ENCODE measurements at places on chromosomes 12 and 14.

- no peak for DNase-seq
Observed at GRCh38 chr12:96409731-96410130, 9.5 kb upstream of the CDK17 start.

DNA sequence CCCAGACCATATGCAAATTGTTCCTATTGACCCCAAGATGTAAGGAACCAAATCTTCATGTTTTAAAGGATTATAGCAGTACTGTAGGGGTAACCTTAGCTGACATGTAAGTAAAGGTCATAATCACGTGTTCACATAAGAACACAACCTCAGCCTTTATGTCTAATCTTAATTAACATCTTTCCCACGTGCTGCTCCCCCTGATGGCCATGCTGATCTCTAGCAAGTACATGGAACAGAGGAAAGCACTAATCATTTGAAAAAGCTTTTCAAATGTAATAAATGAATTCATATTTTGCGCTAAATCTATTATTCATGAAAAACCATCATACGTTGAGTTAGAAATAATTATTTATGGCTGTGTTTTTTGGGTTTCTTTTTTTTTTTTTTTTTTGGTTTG, 30.5 kb upstream of the ITPR2 start:
- no peak for DNase-seq

GRCh38 chr12:86052921-86053320, 178.8 kb downstream of the NTS start:
- DNase-seq: no peak

DNA sequence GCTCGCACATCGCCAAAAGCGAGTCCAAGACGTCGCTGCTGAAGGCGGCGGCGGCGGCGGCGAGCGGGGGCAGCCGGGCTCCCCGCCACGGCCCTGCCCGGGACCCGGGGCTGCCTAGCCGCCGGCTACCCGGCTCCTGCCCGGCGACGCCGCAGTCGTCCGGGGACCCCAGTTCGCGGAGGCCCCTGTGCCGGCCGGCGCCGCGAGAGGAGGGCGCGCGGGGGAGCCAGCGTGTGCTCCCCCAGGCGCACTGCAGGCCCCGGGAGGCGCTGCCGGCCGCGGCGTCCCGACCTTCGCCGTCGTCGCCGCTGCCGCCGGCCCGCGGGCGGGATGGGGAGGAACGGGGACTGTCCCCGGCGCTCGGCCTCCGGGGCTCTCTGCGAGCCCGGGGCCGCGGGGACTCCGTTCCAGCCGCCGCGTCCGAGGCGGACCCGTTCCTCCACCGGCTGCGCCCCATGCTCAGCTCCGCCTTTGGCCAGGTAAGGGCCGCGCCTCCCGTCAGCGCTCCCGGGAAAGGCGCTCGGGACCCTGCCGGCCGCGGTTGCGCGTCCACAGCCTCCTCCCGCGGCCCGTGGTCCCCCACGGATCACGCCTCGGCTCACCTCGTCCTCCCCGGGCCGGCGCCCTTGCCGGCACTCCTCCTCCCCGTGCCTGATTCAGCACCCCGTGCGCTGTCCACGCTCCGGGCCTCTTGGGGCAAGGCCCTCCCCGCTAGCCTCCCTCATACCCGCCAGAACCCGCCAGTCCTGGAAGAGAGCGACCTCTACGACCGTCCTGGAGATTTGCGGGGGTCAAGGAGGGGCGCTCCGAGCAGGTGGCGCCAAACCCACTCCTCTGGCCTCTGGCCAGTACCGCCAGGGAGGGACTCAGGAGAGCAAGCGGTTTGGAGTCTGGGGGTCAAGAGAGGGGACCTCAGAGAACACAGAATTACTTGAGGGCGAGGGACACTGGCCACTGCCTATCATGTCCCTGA, 721 bp downstream of the CABP1 start:
- DNase-seq: peak; percentile 78

GRCh38 chr14:54503486-54503885, 6.2 kb upstream of the CGRRF1 start:
- peak; percentile 30 for DNase-seq

GRCh38 chr14:104595116-104595675, 9.4 kb downstream of the TMEM179 start:
- DNase-seq: no peak

- DNase-seq: no peak
Observed at GRCh38 chr14:24816929-24817211, 182.9 kb upstream of the GZMB start.

DNA sequence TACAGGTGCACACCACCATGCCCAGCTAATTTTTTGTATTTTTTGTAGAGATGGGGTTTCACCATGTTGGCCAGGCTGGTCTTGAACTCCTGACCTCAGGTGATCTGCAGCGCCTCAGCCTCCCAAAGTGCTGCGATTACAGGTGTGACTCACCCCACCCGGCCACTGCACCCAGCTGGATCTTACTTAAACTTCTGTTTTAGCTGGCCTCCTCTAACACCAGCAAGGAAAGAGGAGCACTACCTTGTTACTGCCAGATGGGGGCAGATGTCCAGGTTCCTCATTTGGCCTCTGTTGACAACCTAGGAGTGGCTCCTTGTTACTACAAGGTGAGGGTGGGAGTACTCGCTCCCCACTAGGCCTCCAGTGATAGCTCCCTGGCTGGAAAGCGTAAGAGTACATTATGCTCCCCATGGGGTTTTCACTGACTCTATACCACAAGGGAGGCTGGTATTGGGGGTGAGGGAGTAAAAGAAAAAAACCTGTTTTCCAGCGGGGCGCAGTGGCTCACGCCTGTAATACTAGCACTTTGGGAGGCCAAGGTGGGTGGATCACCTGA, 13.2 kb upstream of the ARF6 start:
- DNase-seq: peak; percentile 39

DNA sequence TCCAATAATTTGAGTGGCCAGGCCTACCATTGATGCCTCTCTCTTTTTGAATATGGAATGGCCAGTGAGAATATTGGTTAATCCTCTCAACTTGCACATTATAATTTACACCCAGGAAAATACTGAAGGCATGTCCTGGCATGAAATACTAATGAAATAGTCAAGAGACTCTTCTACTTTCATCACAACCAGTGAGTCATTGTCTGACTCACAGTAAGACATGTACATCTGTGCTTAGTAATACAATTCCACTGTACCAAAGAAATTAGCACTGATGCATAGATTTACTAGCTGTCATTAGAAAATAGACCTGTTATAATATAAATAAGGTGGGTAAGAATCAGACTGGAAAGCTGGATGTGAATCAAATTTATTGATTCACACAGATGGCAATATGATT, 31.6 kb downstream of the KCNC2 start:
- DNase-seq: peak; percentile 38

DNA sequence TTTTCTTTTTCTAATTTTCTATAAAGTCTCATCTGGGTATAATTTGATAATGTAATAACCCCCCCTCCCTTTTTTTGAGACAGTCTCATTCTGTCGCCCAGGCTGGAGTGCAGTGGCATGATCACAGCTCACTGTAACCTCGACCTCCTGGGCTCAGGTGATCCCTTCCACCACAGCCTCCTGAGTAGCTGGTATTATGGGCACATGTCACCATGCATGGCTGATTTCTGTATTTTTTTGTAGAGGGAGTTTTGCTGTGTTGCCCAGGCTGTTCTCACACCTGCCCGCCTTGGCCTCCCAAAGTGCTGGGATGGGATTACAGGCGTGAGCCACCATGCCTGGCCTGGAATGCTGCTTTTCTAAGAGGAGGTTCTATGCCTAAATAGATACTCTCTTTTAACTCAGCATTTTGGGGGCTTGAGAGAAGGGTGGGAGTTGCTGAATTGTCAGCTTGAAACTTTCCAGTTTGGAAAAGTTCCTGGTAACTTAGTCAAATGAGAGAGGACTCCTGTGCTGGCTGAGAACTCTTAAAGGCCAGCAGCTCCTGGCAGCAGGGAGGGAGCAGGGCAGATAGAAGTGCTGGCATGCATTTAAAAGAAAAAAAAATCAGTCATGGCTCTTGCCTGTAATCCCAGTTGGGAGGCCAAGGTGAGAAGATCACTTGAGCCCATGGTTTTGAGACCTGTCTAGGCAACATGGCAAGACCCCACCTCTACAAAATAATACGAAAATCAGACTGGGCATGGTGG, 13.0 kb downstream of the NUDT4 start:
- no peak for DNase-seq

DNA sequence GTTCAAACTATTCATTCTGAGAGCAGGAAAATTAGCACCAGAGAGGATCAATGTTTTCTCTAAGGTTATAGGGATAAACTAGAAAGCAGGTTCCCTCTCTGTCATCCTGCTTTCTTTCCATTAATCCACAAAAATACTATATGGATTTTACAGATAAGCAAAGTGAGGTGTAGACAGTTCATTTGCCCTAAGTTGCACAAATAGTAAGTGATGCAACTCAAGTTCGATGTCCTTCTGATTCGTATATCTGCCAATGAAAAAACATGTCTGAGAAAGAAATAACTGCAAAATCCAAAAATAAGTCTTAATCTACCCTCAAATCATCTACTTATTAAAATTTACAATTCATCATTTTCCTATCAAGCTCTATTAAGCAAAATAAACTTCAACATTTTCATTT, 254.6 kb upstream of the USP15 start:
- no peak for DNase-seq

- DNase-seq: no peak
Observed at GRCh38 chr12:107094183-107094448, 767 bp upstream of the CRY1 start.

GRCh38 chr14:54867011-54867410, 35.6 kb downstream of the GCH1 start:
- DNase-seq: no peak

- no peak for DNase-seq
Observed at GRCh38 chr12:94551810-94552209, 92.1 kb upstream of the CEP83 start.

- DNase-seq: peak; percentile 95
Observed at GRCh38 chr12:55973599-55974307, at the start of gene RAB5B. RAB5B (plus strand) TSS chr12:55974078; CDS start chr12:55986961, 12,883 bp downstream.

- no peak for DNase-seq
Observed at GRCh38 chr12:42070036-42070435, 74.6 kb downstream of the GXYLT1 start.

GRCh38 chr12:121750507-121750955, 38.0 kb downstream of the TMEM120B start:
- DNase-seq: no peak

- DNase-seq: peak; percentile 53
Observed at GRCh38 chr14:68143341-68143841, 323.8 kb downstream of the RAD51B start.

- DNase-seq: peak; percentile 80
Observed at GRCh38 chr12:101697197-101697929, at the start of gene CHPT1. CHPT1 (plus strand) TSS chr12:101697640; CDS start chr12:101697862, 222 bp downstream.

GRCh38 chr14:30284808-30285207, 274.1 kb upstream of the G2E3 start:
- no peak for DNase-seq

DNA sequence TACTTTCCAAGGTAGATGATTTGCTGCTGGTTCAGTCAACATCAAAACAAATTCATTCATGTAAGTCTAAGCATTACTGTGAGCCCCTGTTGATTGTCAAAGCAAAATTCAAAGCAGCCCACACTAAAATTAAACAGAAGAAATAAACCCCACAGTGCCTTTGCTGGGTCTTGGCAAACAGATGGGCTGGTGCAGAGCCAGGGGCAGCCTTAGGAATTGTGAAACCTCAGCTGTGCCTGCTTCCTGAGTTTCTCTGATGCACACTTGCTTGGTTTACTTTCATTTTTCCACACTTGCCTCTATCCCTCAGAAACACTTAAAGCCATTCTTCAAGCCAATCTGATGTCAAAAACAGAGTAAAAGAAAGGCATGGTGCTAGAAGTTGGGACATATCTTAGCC, 6.6 kb upstream of the PLEKHG7 start:
- peak; percentile 73 for DNase-seq

DNA sequence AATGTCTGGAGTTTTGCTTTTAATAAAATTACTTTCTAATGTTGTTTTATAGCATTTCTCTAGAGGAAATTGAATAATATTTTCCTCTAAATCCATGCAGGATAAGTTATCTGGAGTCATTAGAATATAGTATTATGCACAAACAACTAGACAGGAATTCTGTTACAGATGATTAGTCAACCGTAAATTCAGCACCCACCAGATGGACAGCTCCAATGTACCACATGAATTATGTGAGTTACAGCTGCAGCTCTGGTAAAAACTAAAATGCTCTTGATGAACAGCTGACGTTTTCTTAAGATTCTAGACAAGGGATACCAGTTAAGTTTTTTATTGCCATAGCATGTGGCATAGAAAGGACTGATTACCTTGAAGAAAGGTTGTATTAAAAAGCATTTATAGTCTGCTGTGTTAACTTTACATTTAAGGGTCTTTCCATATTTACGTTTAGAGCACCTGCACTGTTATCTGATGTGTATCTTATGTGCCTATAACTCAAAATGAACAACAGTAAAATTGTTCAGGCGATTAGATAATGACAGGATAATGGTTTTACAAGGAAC, 321.4 kb upstream of the LRFN5 start:
- no peak for DNase-seq

DNA sequence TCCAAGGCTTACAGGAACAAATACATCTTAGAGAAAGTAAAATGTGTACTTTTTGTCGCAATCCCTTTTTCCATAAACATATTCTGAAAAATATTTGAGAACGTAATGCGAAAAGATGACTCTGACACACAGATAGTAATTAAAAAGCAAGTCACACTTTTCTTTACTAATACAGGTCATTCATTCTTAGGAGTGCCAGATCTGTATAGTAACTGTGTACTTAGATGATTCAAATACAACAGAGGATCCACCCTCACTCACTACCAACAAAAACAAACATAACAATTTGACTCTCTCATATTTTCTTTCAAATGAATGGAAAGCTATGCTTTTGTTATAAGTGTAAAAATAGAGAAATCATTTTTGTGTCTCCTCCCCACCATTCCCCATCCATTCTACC, 795.4 kb downstream of the SLC6A15 start:
- DNase-seq: no peak

DNA sequence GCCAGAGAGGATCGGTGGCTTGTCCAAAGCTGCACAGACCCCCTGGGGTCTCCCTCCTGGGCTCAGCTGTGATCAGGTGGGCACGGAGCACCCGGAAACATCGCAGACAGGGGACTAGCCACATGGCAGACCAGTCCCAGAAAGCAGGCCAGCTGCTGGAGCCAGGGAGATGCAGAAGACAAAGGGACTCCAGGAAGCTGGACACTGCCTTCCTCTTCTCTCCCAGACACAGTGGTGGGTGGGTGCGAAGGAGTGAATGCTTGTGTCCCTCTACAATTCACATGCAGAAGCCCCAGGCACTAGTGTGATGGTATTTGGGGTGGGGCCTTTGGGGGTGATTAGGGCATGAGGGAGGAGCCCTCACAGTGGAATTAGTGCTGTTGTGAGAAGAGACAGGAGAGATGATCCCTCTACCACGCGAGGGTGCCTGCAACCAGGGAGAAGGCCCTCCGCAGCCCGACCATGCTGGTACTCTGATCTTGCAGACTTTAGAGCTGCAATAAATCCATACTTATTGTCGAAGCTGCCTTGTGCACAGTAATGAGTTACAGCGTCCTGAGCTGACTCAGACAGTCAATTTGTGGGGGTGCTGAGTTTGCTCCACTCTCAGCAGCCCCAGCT, 95.2 kb downstream of the CALM1 start:
- DNase-seq: peak; percentile 8

DNA sequence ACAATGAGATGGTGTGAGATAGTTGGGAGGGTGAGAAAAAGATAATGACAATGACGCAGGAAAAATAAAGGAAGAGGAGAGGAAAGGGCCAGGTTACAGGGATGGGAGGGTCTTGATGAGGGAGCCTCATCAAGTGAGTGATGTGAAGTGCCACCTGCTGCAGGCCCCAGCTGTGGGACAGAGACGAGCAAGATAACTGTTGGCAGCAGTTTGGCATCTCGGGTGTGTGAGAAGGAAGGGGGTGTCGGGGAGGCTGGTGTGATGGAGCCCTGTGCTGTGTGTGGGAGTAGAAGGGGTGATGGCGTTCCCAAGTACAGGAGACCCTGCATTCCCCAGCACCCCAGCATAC, 11.4 kb upstream of the TAC3 start:
- DNase-seq: no peak

Data from AG20443 (cell line).